Stimulated activated CD4-positive, alpha-beta T cell treated with anti-CD3 and anti-CD28 coated beads, Interleukin-1b, Interleukin-23, amount 100 ng/mL, for 4 hours (primary cell): ENCODE measurements at places on chromosomes 7 and 10.

- DNase-seq: no peak
These were observed 325.8 kb upstream of the MGMT start for GRCh38 chr10:129140921-129141885.

DNA sequence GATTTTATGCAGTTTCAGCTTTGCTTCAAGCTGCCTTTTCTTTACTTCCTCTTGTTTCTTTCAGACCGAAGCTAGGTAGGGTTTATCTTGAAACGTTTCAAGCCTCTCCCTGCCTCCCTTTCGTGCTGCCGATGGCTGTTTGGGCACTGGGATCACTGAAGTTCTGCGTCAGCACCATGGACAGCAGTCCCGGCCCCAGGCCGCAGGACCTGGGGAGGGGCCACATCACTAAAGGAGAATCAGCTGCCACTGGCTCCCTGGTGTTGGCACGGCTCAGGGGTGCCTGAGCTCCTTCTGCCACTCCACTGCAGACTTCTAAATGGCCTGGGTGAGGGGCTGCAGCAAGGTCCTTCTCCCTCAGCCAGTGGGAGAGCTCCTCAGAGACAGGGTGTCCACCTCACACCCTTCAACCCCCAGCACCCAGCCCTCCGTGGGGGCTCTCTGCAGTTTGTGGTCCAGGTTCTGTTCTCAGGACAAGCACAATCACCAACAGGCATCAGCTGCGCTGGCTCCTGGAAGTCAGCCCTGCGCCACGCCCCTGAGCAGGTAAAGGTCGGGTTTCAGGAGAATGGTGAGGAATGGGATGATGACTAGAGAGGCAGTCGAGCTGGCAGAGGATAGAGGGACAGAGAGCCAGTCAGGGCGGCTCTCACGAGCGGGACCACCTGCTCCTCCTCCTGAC lies 387.2 kb downstream of the TCERG1L start:
- no peak for DNase-seq

DNA sequence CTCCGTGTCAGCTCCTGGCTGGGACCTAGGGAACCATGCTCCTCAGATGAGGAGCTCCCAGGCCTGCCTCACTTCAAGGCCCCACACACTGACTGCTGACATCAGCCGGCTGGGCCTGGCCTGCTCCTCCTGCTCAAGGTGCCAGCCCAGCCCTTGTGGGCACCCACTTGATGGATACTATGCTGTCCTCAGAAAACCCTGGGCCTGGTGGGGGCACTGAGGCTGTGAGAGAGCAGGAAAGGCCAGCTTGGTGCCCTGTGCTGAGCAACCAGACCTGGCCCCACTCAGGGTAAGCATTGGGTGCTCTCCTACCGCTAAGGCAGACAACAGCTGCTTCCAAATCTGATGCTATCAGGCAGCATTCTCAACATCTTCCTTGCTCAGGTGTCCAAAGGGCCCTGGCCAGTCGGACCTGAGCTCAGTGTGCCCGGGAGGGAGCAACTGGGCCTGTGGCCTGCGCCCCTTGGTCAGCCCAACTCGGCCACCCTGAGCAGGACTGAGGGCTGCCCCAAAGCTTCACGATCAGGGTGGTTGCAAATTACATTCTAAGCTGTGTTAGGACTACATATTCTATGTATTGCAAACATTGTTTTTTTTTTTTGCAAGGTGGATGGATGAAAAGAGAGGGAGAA lies 21.9 kb upstream of the ANTXRL start:
- DNase-seq: no peak

- DNase-seq: no peak
These were observed 273.8 kb downstream of the AUTS2 start for GRCh38 chr7:69871886-69872569.

- DNase-seq: no peak
These were observed 4.0 kb downstream of the OPN4 start for GRCh38 chr10:86658261-86658741.

GRCh38 chr7:151673216-151673615 lies 153.5 kb upstream of the RHEB start:
- no peak for DNase-seq
